ENCODE measurements at places on chromosomes 12 and 14.

- no peak for DNase-seq
These were observed 138.5 kb downstream of the FUT8 start for GRCh38 chr14:65550779-65551643.

DNA sequence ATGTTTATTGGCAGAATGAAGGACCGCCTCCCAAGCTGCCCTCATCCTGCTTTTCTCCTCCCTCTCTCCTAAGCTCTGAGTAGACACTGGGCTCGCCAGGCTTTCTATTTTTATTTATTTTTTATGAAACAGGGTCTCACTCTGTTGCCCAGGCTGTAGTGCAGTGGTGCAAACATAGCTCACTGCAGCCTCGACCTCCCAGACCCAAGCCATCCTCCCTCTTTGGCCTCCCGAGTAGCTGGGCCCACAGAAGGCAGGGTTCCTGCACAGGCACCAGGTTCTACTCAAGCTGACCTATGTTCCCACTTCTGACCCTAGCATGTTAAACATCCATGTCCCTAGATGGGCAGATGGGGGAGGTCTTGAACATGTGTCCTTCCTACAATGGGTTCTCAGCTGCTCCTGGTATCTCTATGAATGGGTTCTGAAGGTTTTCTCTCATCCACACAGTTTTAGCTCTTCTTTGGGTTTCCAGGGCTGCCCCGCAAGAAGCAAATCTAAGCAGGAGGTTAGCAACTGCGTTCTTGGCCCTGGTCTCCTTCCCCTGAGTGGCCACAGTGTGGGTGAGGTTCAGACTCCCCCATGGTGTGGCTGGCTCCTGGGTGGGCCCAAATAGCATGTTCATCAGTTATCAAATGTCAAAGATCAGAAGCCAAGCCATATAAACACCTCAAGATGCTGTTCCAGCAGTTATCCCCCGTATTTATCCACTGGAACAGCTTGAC lies 167.3 kb downstream of the ZFP36L1 start:
- DNase-seq: no peak

GRCh38 chr14:23494223-23494622 lies 24.7 kb downstream of the NGDN start:
- peak; percentile 22 for DNase-seq

DNA sequence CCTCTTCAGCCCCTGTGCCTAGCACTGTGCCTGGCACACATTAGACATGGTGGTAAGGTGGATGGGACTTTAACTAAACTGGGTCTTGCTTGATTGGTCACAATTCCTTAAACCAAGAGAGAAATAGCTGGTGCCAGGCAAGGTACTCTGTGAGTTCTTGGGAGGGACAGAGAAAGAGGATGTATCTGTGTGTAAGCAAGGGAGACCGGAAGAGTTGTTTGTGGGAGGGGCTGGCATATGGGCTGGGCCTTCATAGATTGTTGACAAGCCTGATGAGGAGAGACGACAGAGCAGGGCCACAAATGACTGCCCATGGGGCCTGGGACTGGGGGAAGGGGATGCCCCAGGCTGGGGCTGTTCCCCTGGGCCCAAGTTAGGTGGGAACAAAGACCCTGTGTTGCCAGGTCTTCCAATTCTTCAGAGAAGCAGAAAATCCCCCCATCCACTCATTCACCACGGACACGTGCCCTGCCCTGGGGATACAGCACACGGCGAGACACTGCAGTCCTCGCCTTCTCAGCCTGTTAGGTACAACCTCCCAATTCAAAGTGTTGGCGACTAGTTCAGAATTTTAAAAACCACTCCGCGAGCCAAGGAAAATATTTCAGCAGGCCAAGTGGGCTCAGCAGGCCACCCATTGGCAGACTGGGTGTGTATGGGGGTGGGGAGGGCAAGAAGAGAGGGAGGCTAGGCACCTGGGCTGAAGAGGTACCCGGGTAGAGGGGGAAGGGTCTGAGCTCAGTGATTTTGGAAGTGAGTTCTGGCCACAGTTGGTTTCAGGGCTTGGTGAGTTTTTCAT lies 11.4 kb upstream of the CYP46A1 start:
- no peak for DNase-seq

- DNase-seq: no peak
These were observed 30.0 kb downstream of the NOC4L start for GRCh38 chr12:132174015-132174838.

GRCh38 chr12:131131077-131131807 lies 177.5 kb downstream of the ADGRD1 start:
- no peak for DNase-seq

- DNase-seq: peak; percentile 72
These were observed 33.4 kb upstream of the DCN start for GRCh38 chr12:91215940-91216454.

- DNase-seq: no peak
These were observed 447.3 kb downstream of the NELL2 start for GRCh38 chr12:44428825-44429224.

DNA sequence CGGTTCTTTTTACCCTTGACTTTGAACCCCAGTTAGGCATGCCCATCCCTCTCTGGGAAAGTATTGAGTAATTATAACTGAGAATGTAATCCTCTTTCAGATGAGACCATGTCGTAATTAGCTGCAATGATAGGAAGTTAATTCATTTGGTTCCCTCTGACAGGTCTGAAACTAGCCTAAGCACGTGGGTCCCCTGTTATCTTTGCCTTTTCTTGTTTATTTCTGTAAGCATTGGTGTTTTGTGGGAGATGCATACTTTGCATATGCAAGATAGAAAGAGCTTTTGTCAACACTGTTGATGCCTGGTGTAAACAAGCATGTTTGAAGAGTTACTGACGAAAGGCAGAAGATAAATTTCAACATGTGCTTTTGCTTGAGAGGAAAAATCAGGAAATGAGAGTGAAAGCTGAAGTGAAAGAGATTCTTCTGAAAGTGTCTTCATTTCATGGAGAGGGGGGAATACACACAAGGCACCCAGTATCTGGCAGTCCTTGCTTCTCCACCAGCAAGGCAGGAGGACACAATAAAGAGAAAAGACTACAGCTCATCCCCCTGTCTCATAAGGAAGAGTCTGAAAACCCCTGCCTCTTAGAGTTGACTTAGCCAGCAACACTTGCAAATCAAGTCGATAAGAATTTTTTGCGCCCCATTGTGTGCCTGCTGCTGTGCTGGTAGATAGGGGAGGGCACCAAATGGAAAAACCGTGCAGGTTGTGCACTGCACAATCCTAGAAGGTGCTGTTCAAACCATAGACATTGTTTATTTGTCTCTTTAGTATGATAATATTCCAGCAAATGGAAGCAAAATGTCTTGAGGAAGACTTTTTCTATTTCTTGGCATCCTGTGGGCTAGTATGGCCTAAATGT lies 77.8 kb downstream of the SLC24A4 start:
- no peak for DNase-seq

- DNase-seq: peak; percentile 16
These were observed 22.7 kb upstream of the ZFP36L1 start for GRCh38 chr14:68815298-68816182.

DNA sequence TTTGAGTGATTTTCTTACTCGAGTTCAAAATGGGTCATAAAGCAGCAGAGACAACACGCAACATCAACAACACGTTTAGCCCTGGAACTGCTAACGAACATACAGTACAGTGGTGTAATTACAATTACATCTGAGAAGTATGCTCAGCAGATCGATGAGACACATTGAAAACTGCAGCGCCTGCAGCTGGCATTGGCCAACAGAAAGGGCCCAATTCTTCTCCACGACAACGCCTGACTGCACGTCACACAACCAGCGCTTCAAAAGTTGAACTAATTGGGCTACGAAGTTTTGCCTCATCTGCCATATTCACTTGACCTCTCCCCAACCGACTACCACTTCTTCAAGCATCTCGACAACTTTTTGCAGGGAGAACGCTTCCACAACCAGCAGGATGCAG lies 145.6 kb downstream of the SCARB1 start:
- DNase-seq: no peak

DNA sequence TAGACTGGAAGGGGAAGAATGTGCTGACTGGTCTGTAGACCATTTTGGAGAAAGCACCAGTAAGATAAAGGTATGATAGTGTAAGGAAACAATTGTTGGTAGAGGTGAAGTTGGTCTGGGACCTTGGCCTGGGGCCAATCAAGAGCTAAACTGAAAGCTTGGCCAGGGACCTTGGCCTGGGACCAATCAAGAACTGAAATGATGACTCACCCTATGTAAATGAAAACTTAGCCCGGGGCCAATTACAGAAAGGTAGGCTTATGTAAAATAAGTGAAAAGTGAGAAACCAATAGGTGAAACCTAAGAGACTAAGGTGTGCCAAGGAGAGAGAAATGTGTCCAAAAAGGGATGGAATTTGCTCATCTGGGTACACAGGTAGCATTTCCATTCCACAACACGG lies 776.0 kb downstream of the C12orf50 start:
- no peak for DNase-seq

- peak; percentile 91 for DNase-seq
These were observed 44.8 kb upstream of the GZMB start for GRCh38 chr14:24678801-24679247.

GRCh38 chr12:83826112-83826511 lies 1086.5 kb downstream of the SLC6A15 start:
- DNase-seq: peak; percentile 18

DNA sequence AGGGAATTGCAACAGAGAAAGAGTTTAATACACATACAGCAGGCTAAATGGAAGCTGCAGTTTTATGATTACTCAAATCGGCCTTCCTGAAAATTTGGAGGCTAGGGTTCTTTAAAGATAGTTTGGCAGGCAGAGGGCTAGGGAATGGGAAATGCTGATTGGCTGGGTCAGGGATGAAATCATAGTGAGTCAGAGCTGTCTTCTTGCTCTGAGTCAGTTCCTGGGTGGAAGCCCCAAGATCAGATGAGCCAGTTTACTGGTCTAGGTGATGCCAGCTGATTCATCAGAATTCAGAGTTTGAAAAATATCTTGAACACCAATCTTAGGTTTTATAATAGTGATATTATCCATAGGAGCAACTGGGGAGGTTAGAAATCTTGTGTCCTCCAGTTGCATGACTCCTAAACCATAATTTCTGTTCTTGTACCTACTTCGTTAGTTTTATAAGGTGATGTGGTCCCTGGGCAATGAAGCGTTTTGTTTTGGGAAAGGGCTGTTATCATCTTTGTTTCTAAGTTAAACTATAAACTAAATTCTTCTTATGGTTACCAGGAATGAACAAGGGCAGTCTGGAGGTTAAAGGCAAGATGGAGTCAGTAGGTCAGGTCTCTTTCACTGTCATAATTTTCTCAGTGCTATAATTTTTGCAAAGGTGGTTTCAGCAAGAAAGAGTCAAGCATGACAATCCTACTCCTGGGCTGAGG lies 257.8 kb upstream of the CCDC196 start:
- DNase-seq: peak; percentile 79

Measured in fibroblast of the aortic adventitia (primary cell).